Substantia nigra (tissue), 51 donors: ENCODE measurements at places on chromosomes 6 and 20.

GRCh38 chr20:35839904-35840303 lies 68.1 kb downstream of the PHF20 start:
- no peak for DNase-seq

DNA sequence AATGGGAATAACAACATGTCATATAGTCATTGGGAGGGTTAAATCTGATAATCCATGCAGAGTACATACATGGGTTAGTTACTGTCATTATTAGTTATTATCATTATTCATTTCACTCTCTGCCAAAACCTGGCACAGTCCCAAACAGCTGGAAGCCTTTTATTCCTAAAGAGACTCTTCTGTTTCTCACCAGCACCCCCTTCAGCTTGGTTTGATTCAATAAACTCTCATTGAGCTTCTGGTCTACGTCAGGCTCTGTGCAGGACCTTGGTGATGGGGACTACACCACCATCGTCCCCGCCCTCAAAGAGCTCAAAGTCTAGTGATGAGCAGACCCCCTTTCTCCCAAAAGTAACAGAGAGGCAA lies 2.3 kb downstream of the KCNK15 start:
- DNase-seq, result no peak

DNA sequence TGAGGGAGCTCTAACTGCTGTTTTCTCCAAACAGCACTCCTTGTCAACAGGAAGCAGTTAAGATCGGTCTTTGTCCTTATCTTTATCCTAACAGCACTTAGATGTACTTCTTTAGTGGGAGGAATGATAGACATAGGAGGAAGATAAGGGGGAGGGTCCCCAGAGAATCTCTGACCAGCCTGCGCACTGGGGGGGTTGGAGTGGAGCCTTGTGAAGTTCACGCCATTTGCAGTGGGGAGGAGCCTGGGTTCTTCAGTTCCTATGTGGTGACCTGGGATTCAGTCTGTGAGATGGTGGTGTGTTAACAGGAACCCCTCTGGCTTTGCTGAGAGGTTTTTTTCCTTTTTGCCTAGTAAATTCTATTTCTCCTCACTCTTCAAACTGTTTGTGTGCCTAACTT lies 18.1 kb upstream of the ASCC3 start:
- DNase-seq, result no peak

- no peak for DNase-seq
These were observed 110.6 kb downstream of the MAP7 start for GRCh38 chr6:136439514-136440190.

GRCh38 chr6:68559716-68560115 lies 75.4 kb upstream of the ADGRB3 start:
- DNase-seq, result no peak

- DNase-seq, result no peak
These were observed 226.1 kb upstream of the RREB1 start for GRCh38 chr6:6881438-6882225.

DNA sequence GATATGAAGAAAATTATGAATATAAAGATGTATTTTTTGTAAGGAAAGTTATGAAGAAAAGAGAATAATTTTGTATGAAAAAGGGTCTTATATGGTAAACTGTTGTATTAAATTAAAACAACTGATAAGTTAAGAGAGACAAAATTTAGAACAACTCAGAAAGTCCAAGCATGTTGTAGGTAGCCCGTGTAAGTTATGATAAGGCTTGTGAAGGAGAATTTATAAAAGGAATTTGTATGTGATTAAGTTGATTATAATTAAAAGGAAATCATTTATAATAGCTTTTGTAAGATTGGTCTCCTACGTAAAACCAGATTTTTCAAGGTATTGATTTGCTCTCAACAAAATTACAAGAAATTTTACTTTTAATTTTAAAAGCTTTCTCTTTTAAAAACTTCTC lies 1579.3 kb downstream of the HACE1 start:
- DNase-seq, result no peak

DNA sequence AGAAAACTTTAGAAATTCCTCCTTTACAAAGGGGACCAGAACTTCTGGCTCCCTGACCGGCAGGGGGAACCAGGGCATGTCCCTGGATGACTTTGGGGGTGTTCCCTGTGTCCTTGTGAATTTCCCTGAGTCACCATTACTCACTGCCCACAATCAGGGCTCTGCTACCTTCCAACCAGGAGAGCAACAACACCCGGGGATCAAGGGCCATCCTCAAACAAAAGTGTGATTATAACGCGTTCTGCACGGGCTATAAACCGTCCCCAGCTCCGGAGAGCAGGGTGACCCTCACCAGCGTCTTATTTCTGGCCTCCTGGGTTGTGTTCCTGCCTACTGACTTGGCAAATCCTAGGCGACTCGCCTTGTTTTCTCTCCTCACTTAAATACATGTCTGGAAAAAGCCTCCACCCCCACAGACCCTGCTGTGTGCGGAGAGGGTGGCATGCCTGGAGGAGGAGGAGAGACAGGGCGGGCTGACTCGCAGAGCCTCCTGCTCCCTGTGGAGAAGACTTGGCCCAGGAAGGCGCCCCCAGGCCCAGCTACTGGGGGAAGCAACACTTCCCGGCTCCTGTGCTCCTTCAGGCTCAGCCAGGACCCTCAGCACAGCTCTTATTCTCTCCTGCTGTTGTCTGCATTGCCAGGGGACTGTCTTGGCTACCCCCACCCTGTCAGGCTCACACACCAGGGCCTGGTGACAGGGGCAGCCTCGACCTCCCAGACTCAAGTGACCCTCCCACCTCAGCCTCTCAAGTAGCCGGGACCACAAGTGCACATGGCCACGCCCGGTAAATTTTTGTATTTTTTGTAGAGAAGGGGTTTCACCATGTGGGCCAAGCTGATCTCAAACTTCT lies 54.1 kb downstream of the FGD2 start:
- no peak for DNase-seq

DNA sequence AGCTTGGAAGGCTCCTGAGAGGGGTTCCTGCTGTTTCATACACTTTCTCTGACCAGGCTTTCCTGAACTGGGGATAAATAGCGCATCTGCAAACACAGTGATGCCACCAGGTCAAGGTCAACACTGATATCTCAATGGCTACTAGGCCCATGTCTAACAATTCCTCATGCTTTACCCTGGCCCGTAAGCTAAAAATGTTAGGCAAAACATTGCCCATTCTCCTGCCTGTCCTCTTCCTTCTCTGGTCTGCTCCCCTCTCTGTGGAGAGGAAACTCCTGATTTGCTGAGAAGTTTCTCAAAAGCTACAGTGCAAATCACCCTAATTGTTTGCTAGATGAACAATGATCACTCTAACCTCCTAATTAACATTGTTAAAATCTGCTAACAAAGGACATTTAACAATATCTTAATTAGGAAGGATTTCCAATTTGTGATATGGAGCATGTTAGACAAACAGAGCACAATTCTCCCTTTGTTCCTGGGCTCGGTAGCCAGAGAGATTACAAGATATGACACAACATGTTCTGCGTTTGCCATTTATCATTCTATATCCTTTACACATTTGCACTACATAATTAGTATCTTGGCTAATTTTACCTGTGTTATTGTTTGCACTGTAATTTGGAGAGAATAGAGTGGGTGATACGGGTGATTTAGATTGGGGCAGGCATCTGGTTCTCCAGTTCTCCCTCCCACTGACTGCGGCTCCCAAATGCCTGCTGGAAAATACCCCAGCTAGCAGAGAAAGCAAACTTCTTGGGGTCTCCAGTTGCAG lies 266.8 kb downstream of the CD83 start:
- DNase-seq, result no peak

DNA sequence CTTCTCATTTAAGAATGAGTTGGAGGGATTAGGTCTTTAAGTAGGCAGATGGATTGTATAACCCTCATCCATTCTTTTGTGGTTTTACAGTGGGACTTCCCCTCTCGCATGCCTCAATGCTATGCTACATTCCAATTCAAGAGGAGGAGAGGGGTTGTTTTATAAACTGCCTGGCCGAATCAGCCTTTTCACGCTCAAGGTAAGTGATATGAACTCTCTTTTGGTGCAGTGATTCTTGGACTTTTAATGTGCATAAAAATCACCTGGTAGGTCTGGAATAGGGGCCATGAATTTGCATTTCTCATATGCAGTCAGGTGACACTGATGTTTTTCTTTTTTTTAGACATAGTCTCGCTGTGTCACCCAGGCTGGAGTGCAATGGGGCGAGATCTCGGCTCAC lies 10.8 kb downstream of the ASXL1 start:
- no peak for DNase-seq

DNA sequence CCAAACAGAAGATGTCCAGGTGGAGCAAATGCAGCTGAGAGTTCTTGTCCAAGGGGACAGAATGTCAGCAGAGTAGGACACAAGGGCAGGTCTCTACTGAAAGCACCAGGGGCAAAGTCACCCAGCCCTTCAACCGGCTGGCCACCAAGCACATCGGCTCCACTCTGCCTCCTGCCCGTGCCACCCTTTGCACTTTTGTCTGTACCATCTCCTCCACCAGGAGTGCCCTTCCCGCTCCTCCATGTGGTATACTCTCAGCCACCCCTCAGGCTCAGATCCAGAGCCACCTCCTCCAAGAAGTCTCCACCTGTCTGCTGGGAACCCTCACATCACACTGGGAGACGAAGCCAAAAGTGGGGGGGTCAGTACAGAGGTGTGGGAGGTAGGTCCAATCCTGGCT lies 4.1 kb upstream of the HSPA12B start:
- no peak for DNase-seq

DNA sequence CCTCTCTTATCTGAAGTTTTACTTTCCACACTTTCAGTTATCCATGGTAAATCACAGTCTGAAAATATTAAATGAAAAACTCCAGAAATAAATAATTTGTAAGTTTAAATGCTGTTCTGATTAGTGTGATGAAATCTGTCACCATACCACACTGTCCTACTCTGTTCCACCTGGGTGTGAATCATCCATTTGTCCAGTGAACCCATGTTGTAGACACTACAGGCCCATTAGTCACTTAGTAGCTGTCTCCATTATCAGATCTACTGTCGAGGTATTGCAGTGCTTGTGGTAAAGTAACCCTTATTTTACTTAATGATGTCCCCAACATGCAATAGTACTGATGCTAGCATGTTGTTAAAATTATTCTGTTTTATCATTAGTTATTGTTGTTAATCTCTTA lies 29.2 kb upstream of the MMS22L start:
- DNase-seq, result no peak

DNA sequence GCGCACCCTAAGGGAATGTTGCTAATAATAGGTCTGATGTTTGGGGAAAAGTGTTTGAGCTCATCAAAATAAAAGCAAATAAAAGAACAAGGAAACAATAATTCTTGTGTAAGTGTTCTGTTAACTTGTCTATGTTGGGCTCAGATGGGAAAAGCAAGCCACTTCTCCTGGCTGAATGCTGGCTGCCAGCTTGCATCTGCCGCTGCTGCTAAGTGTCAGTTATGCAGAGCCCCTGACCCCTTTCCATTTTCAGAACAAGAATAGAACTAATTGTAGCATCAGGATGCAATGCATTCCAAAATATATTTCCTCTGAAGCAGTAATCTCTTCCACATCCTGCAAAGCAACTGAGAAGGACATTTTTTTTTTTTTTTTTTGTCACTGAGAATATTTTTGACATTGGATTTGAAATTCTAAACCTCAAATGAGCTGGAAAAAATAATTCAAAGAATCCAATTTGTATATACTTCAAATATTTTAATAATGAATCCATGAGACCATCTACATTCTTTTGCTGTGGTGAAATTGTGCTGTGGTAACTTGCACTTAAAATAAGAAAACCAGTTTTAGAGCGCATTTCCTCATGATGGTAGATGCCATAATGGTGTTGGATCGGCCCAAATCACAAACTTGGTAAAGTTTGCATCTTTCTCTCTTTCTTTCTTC lies 43.9 kb upstream of the DEK start:
- DNase-seq, result no peak

GRCh38 chr20:10060226-10060625 lies 25.4 kb downstream of the ANKEF1 start:
- no peak for DNase-seq

DNA sequence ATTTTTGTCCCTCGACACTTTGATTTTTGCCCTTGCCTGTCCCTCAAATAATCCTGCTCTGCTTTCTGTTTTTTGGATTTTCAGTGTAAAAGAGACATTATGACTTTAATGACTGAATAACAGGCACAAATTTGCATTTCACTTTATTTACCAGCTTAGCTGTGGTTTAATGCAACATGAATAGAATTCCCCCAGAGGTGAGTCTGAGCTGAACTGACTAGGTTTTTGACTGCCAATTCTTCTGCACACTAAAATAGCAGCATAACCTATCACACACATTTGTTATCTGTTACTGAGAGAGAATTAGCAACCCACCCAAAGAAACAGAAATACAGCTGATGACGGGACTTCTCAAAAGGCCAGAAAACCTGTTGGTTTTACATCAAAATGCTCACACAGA lies 3.9 kb upstream of the RBM24 start:
- no peak for DNase-seq

GRCh38 chr20:32718749-32719348 lies 24.4 kb downstream of the COMMD7 start:
- DNase-seq, result no peak

- DNase-seq, result no peak
These were observed 191.9 kb upstream of the PREP start for GRCh38 chr6:105594821-105595220.

- DNase-seq, result no peak
These were observed 23.6 kb downstream of the FOXQ1 start for GRCh38 chr6:1335367-1336037.

DNA sequence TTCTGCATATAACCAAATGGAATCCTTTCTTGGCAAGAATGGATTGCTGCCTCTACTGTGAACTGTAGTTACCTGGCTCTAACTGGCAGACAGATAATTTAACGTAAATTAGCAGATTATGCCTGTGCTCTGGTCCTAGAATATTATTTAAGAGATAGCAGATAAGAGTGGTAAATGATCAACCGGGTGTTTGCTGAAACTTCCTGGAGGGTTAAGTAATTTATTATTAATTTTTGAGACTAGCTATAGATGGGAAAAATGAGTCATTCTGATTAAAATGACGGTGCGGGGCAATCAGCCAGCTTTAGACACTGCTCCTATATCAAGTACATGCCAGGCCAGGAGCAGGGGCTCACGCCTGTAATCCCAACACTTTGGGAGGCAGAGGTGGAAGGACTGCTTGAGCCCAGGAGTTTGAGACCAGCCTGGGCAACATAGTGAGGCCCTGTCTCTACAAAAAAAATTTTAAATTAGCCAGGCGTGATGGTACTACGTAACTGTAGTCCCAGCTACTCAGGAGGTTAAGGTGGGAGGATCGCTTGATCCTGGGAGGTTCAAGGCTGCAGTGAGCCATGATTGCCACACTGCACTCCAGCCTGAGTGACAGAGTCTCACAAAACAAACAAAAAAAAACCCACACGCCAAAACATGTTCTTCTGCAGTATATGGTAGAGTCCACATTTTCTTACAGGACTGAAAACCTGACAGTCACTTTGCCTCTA lies 22.6 kb downstream of the B4GALT5 start:
- no peak for DNase-seq

GRCh38 chr20:41456351-41456750 lies 89.7 kb upstream of the EMILIN3 start:
- no peak for DNase-seq

DNA sequence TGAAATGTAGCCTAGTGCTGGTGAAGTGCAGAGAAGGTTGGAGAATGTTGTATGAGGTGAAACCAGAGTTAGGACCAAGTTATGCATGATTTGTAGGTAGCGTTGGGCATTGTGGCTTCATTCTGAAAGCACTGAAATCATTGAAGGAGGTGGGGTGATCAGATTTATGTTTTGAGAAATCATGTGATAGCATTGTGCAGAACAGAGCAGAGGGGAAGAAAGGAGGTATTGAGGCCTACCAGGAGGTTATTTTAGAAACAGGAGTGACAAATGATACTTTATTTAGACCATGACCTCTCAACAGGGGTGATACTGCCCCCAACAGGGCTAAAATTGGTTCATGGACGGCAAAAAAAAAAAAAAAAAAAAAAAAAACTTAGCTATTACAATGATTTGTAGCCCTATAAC lies 15.6 kb upstream of the HMGN3 start:
- DNase-seq, result no peak

- DNase-seq, result no peak
These were observed 5.7 kb upstream of the USP49 start for GRCh38 chr6:41900861-41901260.
